ENCODE measurements at places on chromosomes 5 and 9. TPM values are rescaled to one million over a fixed set of nuclear protein-coding genes. Genes with fewer than 3 reads are reported as not detected.

Gene SLC34A3
- total RNA-seq = not detected

Gene FYB1
- total RNA-seq = not detected

Gene C7
- total RNA-seq = 0.67 TPM

Gene IL7R
- total RNA-seq = 3.6 TPM

Gene CBY3
- total RNA-seq = not detected

Gene DPYSL3
- total RNA-seq = 64.7 TPM

Gene ADGRV1
- under 0.01 TPM for total RNA-seq

Gene PTGS1
- total RNA-seq = 5.2 TPM

Gene SPIN1
- 62.8 TPM for total RNA-seq

Gene LECT2
- total RNA-seq = not detected

Gene C5orf58
- total RNA-seq = not detected

Gene GADD45G
- not detected for total RNA-seq

Gene CCL19
- not detected for total RNA-seq

Gene JAKMIP2
- not detected for total RNA-seq

Gene CATSPER3
- total RNA-seq = under 0.01 TPM

Gene CDH12
- not detected for total RNA-seq

Gene C6
- total RNA-seq = not detected

Gene ARSI
- 0.19 TPM for total RNA-seq

Gene PPP2R2B
- total RNA-seq = not detected

Gene PCSK1
- 2.3 TPM for total RNA-seq

Gene FOXD4
- 0.19 TPM for total RNA-seq

Gene RANBP3L
- not detected for total RNA-seq

Gene NR5A1
- not detected for total RNA-seq

Gene AGXT2
- total RNA-seq = not detected

Gene ESM1
- 181 TPM for total RNA-seq

Gene GLRA1
- total RNA-seq = not detected

Gene ANKRD34B
- total RNA-seq = not detected

Gene MEIKIN
- total RNA-seq = not detected

Gene CER1
- total RNA-seq = not detected

Gene PCDHA4
- total RNA-seq = 0.10 TPM

Gene ARL15
- total RNA-seq = 51.0 TPM

Gene PCDHB1
- not detected for total RNA-seq

Gene DELE1
- 75.1 TPM for total RNA-seq

Gene IFNA2
- total RNA-seq = not detected

Gene PCDHGA2
- total RNA-seq = 1.6 TPM

Gene TRAF1
- total RNA-seq = 1.3 TPM

Gene PTAR1
- 73.2 TPM for total RNA-seq

All from vein endothelial cell (primary cell).